Osteoblast (primary cell): ENCODE measurements at places on chromosomes 7 and 10. TPM values are rescaled to one million over a fixed set of nuclear protein-coding genes. Genes with fewer than 3 reads are reported as not detected.
A peak's percentile ranks its signal among the peaks of the same experiment; 100 is the strongest.

- no peak for DNase-seq
These were observed 195.4 kb upstream of the PLXDC2 start for GRCh38 chr10:19620811-19621210.

The RAB19 gene
- not detected in 2 replicates for total RNA-seq

DNA sequence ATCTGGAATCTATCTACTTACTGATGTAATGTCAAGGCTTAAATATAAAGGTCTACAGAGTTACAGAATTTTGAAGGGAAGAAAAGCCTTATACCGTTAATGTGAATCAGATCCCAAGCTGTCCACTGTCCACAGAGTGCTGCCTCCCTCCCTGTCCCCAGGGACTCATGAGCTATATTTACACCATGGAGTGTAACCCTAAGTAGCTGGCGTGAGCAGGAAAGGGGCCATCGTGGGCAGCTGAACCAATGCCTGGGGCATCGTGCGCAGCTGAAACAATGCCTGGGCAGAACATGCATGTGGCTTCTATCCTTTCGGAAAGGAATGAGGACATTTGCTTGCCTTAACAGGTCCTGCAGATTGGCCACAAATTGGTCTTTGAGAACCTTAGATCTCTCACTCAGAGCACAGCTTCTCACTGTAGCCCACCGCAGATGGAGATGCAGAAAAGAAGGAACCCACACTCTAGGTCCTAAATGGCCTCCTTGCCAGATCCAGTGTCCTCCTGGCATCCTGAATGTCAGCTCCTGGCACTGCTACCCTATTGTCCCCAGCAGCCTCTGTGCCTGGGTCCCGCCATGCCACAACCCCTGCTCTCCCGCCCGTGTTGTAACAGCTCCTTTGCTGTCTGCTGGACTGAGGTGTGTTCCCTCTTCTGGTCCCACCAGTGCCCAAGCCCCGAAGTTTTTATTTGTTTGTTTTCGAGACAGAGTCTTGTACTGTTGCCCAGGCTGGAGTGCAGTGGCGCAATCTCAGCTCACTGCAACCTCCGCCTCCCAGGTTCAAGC is 30.3 kb downstream of the CCDC3 start:
- DNase-seq: peak; percentile 75

DNA sequence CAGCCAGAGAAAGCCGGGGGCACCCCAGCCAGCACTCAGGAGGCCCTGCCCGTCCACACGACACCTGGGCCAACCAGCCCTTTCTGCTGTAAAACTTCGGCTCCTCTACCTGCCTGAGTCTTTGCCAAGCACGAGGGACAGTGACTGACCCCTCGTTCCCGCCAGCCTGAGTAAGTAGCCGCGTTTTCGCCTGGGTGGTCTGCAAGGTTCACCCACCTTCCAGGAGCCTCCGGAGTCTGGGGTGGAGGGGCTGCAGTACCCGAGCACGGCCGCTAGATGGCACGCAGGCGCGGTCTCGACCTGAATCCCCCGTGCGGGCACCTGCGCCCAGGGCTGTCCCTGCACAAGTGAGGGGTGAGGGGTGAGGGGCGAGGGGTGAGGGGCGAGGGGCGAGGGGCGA is 192.7 kb downstream of the PTPRN2 start:
- no peak for DNase-seq
